ENCODE measurements at places on chromosomes 3 and 15.

DNA sequence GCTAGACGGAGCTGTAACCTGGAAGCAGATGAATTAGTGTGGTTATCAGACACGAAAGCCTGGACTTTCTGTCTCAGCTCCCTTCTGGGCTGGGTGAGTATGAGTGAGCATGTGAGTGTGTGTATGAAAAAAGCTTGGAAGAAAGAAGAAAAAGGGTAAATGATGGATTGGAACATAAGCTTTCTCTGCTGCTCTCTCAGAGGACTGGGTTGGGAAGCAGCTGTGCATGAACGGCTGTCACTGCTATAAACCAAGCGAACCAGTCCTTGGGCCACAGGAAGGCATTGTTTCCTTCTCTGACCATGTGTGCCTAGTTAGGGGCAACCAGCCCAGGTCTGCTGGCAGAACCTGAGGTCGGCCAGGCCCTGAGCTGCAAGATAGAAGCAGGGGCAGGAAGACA, 37.0 kb downstream of the UMPS start:
- DNase-seq = no peak

DNA sequence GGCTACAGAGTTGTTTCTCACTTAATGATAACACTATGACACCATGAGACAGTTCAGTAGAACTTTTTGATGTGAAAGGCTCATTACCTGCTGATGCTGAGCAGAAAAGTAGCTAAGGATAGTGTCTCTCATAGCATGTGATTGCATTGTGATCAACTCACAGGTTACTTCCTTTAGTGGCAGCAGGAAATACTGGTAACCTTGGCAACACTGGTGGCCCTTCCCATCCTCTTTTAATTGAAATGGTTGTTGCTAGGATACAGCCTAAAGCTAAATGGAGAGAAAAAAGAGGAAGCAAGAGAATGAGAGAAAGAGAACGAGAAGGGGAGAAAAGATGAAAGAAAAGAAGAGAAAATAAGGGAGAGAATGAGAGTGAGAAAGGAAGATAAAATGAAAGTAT, 204.7 kb upstream of the GAP43 start:
- no peak for DNase-seq

- no peak for DNase-seq
Measured at GRCh38 chr3:183966361-183966791, 51.3 kb downstream of the ABCC5 start.

DNA sequence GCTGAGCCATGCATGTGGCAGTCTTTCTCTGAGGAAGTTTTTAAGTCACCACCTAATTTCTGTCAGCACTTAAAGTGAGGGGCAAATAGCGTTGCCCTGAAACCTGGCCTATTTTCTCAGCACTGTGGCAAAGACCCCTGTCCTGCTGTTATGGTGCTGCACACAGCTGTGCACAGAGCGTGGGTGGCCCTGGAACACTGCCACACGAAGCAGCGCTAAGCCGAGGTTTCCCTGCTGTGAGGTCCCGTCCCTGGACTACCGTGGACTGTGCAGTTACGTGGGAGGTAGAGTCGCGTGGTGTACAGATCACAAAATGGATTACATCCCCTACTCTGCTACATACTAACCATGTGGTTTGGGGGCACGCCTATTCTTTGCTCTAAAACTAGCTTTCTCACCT, 101.6 kb upstream of the NR2E3 start:
- no peak for DNase-seq

- peak; percentile 89 for DNase-seq
Measured at GRCh38 chr3:112676659-112677234, 35.8 kb upstream of the CCDC80 start.

GRCh38 chr15:60394689-60395097, 3.1 kb downstream of the ANXA2 start:
- no peak for DNase-seq

- no peak for DNase-seq
Measured at GRCh38 chr3:71784914-71785531, at the start of gene PROK2. PROK2 (minus strand) TSS chr3:71785148; CDS start chr3:71785052, 96 bp downstream.

Data from HFF-Myc (cell line).